ENCODE measurements at places on chromosomes 16 and 17.

DNA sequence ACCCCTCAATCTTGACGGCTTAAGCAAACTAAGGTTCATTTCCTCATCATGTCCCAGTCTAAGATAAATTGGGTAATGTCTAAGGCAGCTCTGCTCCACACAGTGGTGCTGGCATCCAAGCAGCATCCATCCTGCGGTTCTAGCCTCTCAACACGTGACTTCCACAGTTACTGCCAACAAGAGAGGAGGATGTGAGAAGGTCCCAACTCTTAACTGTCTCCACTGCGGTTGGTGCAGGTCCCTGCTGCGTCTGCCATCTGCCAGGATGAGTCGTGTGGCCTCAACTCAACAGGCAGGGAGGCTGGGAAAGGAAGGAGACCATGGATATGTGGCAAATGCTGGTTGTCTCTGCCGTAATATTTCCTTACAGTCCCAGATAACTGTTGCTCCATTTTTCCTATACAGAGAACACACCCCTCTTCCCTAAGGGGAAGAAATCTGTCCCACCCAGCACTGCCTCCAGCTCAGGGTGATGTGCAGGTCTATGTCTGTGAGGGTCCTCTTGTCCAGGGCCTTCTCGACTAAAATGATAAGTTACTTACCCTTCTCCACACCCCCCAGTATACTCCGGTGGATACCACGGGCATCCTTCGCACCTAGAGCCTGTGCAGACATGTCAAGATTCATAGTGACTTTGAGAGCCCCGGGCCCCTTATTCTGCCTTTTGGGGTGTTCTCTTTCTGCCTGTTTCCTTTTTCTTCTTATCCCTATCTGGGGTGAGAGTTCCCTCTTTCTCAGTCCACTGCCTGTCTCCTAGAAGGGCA lies 64.7 kb downstream of the KCNJ18 start:
- no peak for DNase-seq

- DNase-seq: no peak
Observed at GRCh38 chr16:24943471-24943870, 71.7 kb downstream of the ARHGAP17 start.

- DNase-seq: no peak
Observed at GRCh38 chr17:61594294-61594825, 3.3 kb upstream of the NACA2 start.

GRCh38 chr17:4515501-4515900 lies 16.8 kb downstream of the SPNS2 start:
- DNase-seq: no peak

DNA sequence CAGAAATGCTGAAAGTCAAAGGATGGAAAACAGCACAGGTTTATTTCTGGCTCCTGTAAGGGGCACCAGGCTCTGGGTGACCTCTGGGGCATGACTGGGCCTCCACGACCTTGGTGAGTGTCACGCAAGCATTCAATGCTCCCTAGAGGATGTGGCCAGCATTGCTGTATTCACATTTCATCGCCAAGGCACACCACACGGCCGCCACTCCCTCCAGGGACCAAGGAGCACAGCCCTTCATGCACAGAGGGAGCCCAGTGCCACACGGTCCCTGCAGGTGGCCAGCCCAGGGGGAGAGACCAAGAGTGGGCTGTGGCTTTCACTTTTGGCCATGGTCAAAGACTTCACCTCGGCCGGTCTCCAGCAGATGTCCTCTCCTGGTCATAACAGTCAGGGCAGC lies 137.4 kb upstream of the TNRC6C start:
- no peak for DNase-seq

GRCh38 chr16:12356632-12357340 lies 380.3 kb downstream of the SNX29 start:
- DNase-seq: no peak

DNA sequence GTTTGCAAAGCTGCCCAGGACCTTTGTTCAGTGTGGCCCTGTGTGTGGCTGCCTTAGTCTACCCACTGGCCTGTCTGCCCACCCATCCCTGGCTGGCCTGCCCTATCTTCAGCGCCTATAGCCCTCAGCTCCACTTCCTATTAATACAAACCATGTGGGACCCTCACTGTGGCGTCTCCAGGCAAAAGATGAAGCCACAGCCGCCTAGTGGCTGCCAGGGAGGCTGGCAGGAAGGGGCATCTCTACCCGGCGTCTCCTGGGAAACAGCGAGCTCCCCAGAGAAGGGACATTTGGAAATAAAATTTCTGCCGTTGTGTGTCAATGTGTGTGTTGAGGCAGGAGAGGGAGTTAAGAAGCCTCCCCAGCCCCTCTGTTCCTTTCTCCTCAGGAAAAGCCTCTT lies 31.5 kb downstream of the NEUROD2 start:
- DNase-seq: no peak

DNA sequence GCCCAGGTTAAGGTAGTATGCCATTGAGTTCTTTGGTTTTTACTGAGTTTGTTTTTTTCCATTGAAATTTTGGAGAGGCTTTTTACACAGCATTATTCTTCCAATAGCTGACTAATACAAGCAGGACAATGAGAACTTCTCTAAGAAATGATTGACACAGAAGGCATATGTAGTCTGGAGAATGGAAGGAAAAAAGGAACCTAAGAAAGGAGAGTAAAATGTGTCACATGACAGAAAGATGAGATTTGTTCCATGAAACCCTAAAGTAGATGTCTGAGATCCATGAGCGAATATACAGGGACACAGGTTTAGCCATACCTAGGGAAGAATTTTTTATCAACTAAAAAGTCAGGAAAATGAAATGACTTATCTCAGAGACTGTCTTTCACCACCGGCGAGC lies 80.7 kb downstream of the AKAP1 start:
- no peak for DNase-seq

DNA sequence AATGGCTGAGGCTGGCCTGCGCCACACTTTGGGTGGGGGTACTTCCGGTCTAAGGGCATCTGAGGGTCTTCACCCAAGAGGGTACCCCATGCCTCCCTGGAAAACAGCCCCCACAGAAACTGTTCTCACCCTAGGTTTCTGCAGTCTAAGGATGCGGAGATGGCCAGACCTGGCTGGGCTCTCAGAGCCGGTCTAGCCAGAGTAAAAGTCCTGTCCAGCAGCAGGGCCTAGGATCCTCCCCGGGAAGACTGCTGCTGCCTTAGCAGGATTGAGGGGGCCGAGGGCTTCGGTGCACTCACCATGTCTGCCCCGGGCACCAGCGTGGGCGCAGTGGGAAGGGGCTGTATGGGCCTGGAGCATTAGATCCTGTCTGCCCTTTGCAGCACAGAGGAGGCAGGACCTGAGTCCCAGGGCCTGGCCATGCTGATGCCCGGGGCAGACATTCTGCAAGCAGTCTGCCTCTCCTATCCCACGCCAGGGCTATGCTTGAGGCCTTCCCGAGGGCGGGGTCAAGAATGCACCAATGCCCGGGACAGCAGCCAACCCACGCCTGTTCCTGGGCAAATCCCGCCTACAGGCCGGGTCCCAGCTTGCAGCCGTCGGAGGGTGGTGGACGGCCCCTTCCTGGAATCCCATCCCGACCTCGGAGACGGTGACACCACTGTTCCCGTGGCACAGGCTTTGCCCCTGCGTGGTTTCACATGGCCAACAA lies 54.7 kb downstream of the CBFA2T3 start:
- no peak for DNase-seq

GRCh38 chr16:30761427-30761927 lies 385 bp downstream of the CFAP119 start:
- DNase-seq: no peak

DNA sequence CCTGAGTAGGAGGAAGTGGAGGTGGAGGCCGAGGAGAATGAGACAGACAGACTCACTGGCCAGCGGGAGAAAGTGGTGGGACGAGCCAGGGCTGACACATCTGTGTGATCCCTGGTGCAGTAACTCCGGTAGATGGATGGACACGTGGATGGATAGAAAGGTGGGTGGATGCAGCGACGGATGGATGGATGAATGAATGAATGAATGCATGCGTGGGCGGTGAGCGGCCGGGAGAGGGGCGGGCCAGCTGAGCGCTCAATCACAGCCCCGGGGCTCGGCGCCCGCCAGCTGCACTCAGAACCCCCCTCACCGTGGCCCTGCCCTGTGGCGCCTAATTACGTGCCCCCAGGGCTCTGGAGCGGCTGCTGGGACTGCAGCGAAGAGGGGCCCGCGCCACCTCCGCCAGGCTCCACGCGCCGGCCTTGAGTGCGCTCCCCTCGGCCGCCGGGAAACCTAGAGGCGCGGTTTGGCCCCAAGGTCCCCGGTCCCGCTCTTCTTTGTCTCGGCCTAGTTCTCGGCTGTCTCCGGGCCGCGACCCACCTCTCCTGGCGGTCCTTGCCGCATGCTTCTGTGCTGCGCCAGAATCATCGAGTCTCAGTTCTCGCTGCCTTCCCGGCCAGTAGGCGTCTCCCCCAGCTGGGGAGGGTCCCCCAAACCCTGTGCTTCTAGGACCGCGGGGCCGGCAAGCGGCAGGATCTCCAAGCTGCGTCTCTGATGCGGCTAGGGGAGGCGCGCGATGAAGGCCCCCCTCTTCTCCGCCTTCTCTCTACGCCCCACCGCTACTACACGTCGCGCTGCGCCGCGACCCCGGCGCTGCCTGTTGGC lies 41.0 kb downstream of the RAI1 start:
- DNase-seq: peak; percentile 40

DNA sequence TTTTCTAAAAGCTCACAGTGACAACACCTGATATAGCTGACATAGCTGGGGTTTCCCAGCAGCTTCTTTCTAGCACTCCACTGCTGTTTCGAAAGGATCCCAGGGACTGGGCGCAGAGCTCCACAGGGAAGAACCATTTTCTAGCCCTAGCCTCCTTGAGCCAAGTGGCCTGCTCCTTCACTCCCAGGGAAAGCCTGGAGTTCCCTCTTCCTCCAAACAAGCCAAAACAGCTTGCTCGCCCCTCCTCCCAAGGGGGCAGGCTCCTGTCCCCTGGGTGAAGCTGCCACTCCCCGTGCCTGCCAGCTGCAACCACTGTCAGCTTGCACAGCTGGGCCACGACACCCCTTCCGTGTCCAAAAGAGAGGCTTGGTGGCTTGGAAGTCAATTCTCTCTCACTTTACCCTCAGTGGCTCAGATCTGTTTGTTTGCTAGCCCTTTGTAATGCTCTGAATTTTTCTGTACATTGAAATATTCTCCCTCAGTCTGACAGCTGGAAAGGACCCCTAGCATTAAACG lies 59.8 kb downstream of the CYTH1 start:
- no peak for DNase-seq

DNA sequence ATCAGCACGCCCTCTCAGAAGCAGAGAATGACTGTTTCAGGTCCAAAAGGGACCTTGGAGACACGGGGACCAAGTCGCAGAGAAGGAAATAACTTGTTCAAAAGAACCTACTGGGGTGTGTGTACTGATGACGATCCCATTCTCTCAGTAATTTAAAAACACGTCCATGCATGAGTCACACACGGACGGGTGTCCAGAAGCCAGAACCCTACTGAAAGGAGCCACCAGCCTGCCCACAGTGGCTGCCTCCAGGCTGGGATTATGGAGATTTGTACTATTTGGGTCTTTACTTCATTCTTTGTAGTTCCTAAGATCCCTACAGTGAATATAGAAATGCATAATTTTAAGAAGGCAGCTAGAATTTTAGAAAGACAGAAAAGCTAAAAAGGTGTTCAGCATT lies 27.8 kb downstream of the TMEM204 start:
- no peak for DNase-seq

DNA sequence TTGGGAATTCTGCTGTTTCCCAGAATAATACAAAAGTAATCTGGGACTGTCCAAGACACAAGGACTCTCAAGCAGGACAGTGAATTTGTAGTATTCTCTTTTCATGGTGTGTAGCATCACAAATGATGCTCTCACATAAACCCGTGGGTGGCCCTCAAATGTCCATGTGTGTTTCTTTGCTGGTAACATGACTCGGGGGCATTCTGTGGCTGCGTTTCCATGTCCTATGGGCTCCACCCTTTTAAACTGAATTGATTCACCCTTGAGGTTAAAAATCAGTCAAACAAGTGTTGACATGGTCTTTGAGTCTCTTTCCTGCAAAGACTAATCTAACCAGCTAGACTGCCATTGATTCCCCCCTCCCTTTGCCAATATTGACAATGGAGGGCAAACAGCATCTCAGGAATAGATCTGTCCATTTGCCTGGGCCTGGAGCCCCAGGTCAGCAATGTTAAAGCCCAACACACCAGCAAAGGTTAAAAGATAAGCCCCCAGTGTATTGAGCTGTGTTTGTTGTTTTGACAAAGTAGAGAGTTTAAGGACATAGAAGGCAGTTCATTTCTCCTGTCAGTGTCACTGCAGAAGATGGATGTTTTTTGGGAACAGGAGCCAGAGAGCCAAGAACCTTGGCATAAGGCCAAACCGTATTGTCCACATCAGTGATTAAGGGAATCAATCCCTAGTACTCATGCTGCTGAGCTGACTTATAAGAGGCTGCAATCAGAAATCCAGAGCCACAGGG lies 117.1 kb upstream of the COX10 start:
- DNase-seq: no peak

DNA sequence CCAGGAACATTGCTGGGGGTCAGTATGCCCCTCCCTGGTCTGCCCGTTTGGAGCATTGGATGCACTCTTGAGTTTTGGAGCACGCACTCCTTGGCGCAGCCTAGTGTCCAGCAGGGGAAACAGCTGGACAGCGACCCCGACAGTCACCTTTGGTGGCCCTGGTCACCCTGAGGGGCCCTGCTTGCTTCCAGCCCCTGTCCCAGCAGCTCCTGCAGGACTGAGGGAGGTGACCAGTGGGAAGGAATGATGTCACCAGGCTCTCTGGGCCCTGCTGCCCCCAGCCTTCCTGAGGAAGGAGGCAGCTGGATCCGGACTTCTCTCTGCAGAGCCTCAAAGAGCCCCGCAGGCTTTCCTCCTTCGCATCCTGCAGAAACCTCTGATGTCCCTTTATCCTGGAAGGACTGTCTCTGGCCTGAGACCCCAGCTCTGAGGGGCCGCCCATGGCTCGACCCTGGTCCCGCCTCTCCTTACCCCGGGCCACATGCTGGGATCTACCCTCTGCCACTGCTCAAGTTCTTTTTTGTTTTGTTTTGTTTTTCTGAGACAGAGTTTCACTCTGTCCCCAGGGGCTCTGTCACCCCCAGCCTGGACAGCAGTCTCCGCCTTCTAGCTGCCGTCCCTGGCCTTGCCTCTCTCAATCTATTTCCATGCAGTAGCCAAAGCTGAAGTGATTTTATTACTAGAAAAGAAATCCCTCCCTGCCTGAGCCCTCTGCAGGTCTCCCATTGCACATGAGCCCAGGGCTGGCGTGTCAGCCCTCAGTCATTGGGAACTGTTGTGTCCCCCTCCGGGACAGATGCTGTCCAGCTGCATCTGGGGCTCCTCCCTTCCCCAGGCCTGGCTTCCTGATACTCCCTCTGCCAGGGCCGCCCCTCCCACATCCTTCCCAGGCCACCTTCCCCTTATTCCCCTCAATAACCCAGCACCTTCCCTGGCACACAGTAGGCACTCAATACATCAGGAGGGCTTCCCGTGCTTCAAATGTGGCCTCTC lies 11.6 kb downstream of the ZSCAN10 start:
- DNase-seq: no peak

- no peak for DNase-seq
Observed at GRCh38 chr17:82317394-82318168, at the start of gene CD7. TSS of gene CD7 (minus strand) at chr17:82317608. CDS start at chr17:82317495, 113 bp downstream.

GRCh38 chr16:12089492-12090150 lies 113.1 kb downstream of the SNX29 start:
- DNase-seq: no peak

GRCh38 chr17:6831661-6832263 lies at the start of gene TEKT1:
TSS of gene TEKT1 (minus strand) at chr17:6831729. CDS start at chr17:6830376, 1,353 bp downstream.
- peak; percentile 27 for DNase-seq

- no peak for DNase-seq
Observed at GRCh38 chr16:73053364-73054124, 5.6 kb upstream of the ZFHX3 start.

All from caudate nucleus (tissue), 63 donors.